ENCODE measurements at places on chromosomes 16 and 17.

DNA sequence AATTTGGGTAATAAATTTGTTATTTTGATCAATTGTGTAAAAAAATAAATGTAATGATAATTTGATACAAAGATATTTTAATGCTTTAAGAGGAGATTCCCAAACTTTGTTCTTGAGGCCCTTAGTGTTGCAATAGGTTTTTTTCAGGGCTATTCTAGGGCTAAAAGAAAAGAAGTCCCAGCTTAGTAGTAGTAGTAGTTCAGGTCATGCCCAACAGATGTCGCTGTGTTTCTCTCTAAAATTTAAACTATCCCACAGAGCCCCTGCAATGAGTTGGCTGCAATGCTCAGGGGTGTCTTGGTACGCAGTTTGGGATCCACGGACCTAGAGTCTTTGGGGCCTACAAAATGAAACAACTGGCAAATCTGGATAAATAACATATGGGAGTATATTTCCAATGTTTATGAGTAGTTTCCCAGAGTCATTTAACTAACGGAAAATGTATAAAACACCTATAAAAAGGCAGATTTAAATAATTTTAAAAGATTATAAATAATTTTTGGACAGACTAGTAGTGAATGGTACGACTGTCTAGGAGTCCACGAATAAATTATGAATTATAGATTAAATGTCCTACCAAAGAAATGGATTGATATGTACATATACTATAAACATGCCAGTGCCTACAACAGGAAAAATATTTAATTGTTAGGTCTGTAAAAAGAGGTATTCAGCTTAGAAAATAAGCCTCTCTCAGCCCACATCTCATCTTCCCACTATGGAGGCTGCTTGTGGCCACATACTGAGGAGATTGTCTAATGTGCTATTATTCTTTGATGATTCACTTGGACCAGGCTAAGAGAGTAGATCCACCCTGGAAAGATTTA is 228.5 kb upstream of the PMFBP1 start:
- DNase-seq: peak; percentile 12

- no peak for DNase-seq
These were observed 6.4 kb downstream of the CACNG5 start for GRCh38 chr17:66841328-66841727.

- DNase-seq: no peak
These were observed 2.6 kb downstream of the ZCCHC14 start for GRCh38 chr16:87490096-87490798.

- DNase-seq: no peak
These were observed 312.5 kb downstream of the MAF start for GRCh38 chr16:79288066-79288465.

GRCh38 chr17:37490638-37491614 is 1.2 kb downstream of the DUSP14 start:
- DNase-seq: no peak

- no peak for DNase-seq
These were observed 53.1 kb downstream of the NDE1 start for GRCh38 chr16:15703029-15703736.
